ENCODE measurements at places on chromosomes 2 and 18.

GRCh38 chr18:3062798-3063680 lies 50.1 kb upstream of the LPIN2 start:
- DNase-seq, result peak; percentile 57

DNA sequence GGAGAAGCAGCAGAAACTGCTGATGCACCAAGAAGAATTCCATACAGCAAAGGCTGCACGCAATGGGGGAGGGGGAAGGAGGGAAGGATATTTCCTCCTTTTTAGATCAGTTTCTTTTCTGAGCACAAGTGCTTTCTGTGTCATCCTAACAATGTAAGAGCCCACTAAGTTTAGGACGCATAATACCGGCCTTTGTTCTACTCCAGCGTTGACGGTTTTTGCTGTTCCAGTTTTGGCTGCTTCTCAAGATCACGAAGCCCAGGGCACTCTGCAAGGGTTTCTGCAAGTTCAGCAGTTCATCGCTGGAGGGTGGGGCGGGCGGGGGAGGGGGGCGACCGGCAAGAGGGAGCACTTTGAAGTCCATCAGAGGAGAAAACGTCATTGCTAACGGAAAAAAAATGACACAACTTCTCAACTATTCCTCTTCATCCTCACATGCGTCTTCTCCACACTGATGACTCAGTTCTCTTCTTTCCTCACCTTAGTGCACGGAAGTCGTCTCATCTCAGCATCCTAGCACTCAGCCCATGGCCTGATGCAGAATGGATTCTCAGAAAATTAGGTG lies 8.7 kb downstream of the FAM178B start:
- DNase-seq, result no peak

DNA sequence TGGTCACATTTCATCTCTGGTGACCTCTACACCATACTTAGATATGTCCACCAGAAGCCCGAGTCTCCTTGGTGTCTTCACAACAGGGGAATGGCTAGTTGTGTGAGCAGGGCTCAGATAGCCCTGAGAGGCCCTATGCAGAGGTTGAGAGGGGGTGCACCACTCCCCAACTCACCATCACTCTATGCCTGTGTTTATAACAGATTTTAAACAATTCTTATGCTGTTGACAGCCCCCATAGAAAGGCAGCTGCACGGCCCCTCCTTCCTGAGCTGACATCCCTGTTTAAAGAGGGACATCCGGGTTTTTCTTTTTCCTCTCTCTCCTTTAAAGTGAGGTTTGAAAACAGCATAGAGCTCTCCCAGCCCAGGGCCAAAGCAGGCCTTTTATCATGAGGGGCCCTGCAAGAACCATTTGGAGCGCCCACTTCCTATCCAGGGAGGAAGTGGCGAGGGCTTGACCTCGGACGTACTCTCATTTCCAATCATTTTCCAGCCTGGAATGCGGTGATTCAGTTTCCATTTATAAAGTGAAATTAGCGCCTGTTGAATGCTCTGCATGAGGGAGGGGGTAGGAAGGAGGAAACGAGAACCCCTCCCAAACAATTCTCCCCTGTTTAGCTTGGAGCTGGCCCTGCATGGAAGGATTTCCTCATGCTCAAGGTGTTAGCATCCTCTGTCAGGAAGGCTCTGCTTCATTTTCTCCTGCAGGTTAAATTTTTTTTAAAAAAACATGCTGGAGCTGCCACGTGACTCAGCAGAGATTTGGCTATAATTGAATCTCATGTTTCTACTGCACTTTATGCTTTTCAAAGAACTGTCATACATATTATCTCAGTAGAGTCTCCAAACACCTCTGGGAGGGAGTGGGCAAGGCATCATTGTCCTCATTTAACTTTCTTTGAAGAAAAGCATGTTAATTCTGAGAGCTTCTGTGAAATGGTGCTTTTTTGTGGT lies 117.5 kb downstream of the DDX1 start:
- DNase-seq, result no peak

GRCh38 chr2:107466984-107467773 lies 359.5 kb upstream of the RGPD4 start:
- DNase-seq, result no peak
